ENCODE measurements at places on chromosomes 7 and 10. TPM values are rescaled to one million over a fixed set of nuclear protein-coding genes. Genes with fewer than 3 reads are reported as not detected.

GRCh38 chr7:131284702-131285419, 42.8 kb upstream of the MKLN1 start:
- DNase-seq: no peak

DNA sequence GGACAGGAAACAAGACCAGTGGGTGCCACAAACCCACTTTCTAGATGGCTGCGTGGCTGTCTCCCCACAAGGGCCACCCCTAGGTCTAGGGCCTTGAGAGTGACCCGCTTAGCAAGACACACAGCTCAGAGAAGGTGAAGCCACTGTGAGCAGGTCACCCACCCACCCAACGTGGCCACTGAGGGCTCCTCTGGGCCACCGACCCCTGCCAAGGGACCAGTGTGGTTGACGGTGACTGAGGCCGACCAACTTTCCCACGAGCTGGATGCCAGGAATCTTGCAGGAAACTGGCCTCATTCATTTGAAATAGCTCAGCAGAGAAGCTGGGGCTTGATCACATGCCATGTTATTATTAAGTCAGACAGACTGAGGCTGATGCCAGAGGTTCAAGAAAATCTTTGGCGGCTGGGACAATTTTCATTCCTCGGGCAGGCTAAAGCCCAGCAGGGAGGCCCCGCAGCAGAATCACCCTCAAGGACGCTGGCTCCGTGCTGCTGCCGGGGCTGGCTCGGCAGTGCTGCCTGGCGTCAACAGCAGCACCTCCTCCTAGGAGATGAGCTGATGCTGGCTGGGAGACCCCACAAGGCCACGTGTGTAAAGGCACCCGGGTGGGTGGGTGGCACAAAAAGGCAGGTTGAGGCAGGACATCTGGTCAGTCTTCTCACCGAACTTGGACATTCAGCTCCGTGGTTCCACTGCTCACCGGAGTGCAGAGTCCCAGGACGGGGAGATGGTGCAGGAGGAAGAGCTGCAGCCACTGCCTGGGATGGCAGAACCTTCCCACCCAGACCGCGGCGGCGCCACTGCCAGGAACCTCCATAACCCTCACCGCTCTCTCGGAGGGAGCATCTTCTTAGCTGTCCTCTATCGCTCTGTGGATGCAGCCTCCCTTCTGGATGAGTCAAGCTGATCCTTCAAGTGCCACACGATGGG, 57.8 kb downstream of the ZRANB1 start:
- DNase-seq: no peak

- no peak for DNase-seq
These were observed 19.3 kb downstream of the ZNF786 start for GRCh38 chr7:149071182-149071635.

Gene HECTD2
- 1.7 TPM for total RNA-seq

DNA sequence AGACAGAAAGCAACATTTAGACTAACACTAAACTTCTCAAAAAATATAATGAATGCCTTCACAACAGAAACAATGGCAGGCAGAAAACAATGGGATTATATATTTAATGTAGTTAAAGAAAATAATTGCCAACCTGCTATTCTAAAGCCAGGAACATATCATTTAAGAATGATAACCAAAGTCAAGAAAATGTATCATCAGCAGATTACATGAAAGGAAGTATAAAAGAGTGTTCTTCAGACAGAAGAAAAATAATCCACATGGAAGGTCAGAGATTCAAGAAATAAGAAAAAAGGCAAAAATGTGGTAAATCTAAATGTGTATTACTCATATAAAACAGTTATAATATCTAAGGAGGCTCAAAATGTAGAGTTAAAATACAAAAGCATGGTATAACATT, 98.1 kb downstream of the CYP26A1 start:
- DNase-seq: no peak

GRCh38 chr7:7104971-7105370, 77.4 kb upstream of the C1GALT1 start:
- DNase-seq: no peak

Gene ZRANB1
- 27.8 TPM for total RNA-seq

Gene SMO
- total RNA-seq: 0.12 TPM

Gene SFRP5
- total RNA-seq: not detected

DNA sequence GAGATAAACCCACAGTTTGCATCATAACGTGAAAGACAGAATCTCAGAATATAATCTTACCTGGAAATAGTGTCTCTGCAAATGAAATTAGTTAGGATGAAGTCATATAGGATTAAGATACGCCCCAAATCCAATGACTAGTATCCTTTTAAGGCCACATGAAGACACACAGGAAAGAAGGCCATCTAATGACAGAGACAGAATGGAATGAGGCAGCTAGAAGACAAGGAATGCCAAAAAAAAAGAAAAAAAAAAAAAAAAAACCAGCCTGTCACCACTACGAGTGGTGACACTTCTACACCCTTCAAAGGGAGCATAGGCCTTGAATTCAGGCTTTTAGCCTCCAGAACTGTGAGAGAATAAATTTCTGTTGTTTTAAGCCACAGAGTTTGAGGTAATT, 82.9 kb downstream of the HYCC1 start:
- DNase-seq: no peak

- DNase-seq: peak; percentile 34
These were observed 4.1 kb upstream of the TAS2R5 start for GRCh38 chr7:141785706-141786552.

Gene SPDYE8
- total RNA-seq: not detected

Gene LGI1
- not detected for total RNA-seq

- DNase-seq: no peak
These were observed 185.7 kb downstream of the TAX1BP1 start for GRCh38 chr7:27925573-27926201.

Gene SPDYE5
- not detected for total RNA-seq

DNA sequence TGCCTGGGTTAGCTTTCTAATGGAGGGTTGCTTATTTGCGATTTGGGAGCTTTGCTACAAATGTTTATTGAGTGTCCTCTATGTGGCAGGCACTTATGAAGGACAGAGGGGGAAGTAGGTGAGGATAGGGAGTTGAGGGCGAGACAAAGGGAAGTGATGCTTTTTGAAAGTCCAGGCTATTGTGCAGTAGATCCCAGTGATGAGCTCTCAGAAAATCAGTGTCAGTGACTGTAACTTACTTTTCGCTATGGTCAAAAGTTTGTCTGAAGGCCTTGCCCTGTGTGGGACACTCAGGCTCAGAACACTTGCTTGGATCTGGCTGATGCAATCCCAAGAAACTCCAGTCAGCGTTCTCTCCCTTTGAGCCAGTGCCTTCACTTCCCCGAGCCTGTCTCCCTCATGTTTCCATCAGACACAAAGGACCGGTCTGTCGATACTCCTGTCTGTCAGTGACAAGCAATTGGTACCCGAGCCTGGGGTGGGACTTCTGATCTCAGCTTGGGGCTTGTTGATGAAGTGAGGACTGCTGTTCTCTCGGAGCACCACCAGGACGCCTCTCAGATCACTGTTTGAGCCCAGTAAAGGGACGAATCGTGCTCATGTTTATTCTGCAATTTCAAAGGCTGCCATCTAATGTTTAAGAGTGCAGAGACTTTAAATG, 63.1 kb upstream of the SORCS3 start:
- DNase-seq: no peak

GRCh38 chr10:652233-652632, 37.2 kb downstream of the DIP2C start:
- DNase-seq: no peak

- no peak for DNase-seq
These were observed 9.2 kb upstream of the EPHA1 start for GRCh38 chr7:143417734-143418383.

DNA sequence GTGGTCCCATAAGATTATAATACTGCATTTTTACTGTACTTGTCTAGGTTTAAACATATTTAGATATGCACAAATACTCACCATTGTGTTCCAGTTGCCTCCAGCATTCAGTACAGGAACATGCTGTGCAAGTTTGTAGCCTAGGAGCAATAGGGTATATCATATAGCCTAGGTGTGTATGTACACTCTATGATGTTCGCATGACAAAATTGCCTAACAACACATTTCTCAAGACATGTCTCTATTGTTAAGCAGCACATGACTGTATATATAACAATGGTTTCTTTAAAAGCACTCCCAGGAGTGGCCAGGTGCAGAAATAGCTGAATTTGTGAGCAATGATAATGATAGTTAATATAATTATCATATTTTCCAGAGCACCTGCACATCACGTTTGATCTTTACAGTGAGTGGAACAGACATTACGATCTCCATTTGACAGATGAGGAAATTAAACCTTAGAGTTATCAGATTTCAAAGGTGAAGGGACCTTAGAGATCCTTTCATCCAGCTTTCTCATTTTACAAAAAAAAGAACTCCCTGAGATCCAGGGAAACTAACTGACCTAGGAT, 99.2 kb upstream of the PDCD4 start:
- no peak for DNase-seq

- no peak for DNase-seq
These were observed at the start of gene GNAI1 for GRCh38 chr7:80134536-80135308. GNAI1 (plus strand) TSS chr7:80134831; CDS start chr7:80135161, 330 bp downstream.

GRCh38 chr7:73539709-73540108, 17.6 kb upstream of the BAZ1B start:
- no peak for DNase-seq

DNA sequence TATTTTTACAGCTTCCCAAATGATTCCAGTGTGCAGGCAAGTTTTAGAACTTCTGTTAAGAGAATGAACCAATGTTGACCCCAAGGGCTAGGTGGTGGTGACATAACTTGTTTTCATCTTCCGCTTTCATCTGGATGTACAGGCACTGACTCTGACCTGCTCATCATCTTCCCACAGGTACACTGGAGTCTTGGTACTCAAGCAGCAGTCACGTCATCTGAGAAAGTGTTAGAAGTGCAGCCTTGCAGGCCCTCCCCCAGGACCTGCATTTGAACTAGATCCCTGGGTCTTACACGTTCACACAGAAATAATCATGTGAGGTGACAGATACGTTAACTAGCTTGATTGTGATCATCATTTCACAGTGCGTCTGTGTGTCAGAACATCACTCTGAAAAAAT, 212.2 kb downstream of the CELF2 start:
- DNase-seq: no peak

Gene LIMK1
- total RNA-seq: 14.4 TPM

Gene CFAP70
- 2.6 TPM for total RNA-seq

Gene UCMA
- total RNA-seq: not detected

DNA sequence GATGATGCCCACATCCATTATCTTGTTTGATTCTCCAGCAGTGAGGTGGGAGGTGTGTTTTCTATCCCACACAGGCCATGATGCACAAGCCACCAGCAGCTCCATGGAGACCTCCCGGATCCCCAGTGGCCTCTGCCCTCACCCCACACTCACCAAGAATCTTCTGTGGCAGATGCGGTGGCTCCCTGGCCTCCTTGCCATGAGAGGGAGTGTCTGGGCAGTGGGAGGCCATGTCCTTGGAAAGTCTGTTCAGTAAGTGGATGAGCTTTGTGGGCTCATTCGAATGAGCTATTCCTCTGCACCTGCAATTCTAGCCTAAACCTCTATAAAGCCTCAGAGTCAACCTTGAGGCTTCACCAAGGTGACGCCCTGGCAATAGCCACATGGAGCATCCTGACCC, 243.8 kb downstream of the TCERG1L start:
- no peak for DNase-seq

DNA sequence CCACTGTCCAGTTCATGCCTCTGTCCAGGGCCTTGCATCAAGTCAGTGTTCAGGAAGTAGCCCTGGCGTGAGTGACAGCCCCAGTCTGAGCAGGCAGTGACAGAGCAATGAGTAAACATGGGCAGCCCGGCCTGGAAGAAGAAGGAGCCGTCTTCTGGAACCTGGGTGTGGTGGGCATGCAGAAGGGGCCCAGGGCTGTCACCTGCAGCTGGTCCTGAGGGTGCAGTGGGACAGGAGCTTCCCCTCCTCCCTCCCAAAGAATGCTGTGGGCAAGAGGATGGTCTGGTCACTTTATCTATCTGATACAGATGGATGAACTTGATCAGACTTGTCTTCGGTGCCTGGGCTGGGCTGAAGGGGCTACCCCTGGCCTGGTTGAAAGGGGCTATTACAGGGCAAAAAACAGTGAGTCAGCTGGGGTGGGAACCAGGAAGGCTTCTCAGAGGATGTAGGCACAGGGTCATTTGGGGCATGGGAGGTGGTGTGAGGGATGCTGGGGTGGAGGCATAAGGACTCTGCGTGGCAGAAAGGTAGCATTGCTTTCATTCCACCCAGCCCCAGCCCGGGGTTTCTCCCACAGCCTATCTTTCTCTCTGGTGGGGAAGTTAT, 42.7 kb upstream of the PPIF start:
- DNase-seq: no peak

DNA sequence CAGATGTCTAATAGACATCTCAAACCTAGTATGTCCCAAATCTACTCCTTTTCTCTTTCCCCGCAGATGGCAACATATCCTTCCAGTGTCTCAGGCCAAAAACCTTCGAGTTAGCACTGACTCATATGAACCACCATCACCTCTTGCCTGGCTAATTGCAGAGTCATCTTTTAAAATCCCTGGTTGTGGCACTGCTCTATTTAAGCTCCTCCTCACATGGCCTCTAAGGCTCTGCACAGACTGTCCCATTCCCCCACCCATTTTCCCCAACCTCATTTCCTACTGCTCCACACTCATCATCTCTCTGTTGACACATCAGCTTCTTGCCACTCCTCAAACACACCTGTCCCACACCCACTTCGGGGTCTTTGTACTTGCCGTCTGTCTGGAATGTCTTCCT, 16.8 kb upstream of the HBP1 start:
- no peak for DNase-seq

DNA sequence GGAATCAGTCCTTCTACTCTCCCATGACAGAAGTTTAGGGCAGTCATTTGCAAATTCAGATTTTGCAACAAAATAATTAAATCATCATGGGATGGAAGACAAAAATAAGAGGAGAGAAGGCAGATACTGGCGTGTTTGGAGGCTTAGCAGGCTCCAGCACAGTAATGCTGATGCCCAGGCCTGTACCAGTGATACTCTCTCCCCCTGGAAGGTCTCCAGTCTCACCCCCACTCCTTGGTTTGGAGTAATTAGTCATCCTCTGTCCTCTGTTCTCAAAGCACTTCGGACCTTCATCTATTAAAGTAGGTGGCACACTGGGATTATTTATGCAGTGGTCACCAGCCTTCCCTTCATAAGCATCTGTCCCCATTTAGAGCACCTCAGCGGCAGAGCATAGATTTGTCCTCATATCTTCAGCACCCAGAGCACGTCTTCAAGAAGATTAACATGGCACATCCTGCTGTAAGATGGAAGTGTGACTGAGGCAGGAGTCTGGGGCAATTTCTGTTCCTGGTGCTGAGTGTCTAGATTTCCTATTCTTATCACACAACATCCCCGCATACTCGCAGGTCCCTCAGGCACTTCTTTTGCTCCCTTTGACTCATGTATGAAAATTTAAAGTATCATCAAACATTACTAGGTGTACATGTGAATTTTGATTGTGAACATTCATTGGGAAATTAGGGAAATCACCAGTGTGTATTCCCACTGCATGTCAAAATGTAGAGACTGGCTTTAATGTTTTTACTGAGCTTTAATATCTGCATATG, 31.3 kb upstream of the TRIL start:
- no peak for DNase-seq

Gene ANKRD2
- total RNA-seq: not detected

GRCh38 chr10:71644307-71645180, 75.0 kb downstream of the C10orf105 start:
- DNase-seq: no peak

All from CD4-positive, CD25-positive, alpha-beta regulatory T cell (primary cell).